AG04450 (cell line): ENCODE measurements at places on chromosomes 3 and 15.

DNA sequence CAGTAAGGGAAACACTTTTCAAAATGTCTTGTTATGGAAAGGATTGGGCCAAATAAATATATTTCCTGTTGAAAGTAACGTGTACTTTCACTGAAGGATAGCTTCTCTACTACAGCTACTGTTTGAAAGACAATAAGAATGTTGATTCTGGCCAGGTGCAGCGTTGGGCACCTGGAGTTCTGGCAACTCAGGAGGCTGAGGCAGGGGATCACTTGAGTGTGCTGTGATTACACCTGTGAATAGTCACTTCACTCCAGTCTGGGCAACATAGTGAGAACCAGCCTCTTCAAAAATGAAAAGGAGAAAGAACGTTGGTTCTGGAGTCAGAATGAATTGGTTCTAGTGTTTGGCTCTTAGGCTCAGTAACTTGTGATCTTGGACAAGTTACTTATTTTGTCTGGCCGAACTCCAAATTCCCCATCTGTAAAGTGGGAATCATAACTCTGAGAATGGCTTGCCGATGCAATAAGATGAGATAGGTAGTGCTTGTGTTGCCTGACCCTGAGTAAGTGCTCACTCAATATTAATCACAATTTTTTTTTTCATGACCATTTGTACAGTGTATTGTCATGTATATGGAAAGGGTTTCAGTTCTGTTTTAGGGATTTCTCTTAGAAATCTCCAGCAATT, 310.8 kb downstream of the PTPRG start:
- no peak for DNase-seq

- no peak for DNase-seq
Observed at GRCh38 chr3:104604326-104605010, 762.2 kb upstream of the ALCAM start.

DNA sequence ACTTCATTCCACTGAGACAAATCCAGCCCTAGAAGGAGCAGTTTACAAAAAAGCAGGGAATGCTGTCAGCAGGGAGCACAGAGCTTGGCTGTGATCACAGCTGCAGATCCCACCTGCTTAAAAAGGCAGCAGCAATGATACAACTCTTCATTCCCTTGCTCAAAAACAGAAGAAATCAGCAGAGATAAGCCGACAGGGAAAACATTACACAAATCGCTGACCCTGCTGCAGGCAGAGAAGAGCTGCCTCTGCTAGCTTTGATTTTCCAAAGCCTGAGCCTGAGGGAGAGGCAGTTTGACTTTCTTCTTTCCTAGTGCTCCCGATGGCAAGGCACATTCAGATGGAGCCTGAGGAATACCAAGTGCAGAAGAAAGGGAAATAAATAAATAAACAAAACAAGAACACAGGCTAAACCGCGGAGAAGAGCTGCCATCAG, 80.2 kb downstream of the SHQ1 start:
- DNase-seq, result no peak

- DNase-seq, result peak; percentile 54
Observed at GRCh38 chr15:101807345-101807945, 4.1 kb downstream of the OR4F6 start.

- DNase-seq, result no peak
Observed at GRCh38 chr3:15819576-15819975, 21.8 kb upstream of the ANKRD28 start.

DNA sequence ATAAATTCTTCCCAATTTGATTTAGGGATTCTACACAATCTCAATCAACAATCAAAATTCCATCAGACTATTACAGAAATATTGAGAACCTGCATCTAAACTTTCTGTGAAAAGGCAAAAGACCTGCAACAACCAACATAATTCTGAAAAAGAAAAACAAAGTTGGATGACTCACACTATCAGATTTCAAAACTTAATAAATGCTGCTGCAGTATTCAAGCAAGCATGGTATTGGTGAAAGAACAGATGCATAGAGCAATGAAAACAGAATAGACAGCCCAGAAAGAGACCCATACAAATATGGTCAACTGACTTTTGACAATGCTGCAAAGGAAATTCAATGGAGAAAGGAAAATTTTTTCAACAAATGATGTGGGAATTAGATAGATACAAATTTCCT, 477.1 kb upstream of the NR2F2 start:
- no peak for DNase-seq
